ENCODE measurements at places on chromosomes 16 and 17.

DNA sequence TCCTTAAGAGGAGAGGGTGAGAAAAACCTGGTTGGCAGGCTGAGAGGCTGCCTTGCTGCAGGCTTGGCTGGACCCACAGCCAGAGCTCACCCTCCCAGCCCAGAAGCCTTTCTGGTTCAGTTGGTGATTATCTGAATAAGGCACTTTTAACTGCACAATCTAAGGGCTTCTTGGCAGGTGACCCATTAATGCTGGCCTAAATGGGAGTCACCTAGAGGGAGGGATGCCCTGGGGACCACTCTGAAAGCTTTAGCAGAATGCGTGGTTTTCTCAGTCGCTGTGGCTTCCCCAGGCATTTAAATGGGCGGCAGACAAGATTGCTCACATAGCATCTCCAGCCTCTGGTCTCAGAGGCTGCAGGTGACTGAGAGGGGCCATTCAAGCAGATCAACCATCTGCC, 33.2 kb upstream of the SHISA9 start:
- no peak for DNase-seq

GRCh38 chr17:55063885-55064874, 95.6 kb downstream of the STXBP4 start:
- no peak for DNase-seq

GRCh38 chr17:75404223-75404730, 1.2 kb downstream of the GRB2 start:
- DNase-seq, result peak; percentile 20

DNA sequence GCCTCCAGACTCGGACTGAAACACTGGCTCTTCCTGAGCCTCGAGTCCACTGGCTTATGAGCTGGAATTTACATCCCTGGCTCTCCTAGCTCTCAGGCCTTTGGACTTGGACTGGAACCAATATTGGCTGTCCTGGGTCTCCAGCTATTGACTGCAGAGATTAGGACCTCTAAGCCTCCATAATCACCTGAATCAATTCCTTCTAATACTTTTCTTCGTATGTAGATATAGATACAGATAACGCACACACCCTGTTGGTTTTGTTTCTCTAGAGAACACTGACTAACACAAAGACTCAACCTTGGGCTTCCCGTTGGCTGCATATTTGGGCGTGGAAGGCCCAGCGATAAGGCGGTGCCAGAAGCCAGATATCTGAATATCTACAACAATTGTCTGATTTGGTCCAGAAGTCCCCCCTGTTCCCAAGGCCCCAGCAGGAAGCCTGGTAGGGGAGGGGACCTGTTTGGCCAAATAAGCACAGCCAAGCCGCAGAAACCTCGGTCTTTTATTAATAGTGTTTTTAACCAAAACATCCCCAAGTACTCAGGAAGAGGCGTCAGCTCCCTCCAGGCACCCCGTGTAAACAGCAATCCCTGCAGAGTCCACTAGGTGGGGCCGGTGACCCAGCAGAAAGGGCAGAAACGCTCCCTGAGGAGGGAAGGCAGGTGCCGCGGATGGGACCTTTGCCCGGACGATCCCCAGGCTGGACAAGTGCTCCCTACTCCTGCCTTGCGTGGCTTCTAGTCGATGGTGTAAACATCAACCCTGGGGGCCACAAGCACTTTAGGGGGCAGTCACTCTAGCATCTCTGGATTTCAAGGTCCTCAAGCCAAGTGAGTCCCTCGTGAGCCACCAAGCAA, 57.0 kb downstream of the ABR start:
- DNase-seq, result peak; percentile 70

DNA sequence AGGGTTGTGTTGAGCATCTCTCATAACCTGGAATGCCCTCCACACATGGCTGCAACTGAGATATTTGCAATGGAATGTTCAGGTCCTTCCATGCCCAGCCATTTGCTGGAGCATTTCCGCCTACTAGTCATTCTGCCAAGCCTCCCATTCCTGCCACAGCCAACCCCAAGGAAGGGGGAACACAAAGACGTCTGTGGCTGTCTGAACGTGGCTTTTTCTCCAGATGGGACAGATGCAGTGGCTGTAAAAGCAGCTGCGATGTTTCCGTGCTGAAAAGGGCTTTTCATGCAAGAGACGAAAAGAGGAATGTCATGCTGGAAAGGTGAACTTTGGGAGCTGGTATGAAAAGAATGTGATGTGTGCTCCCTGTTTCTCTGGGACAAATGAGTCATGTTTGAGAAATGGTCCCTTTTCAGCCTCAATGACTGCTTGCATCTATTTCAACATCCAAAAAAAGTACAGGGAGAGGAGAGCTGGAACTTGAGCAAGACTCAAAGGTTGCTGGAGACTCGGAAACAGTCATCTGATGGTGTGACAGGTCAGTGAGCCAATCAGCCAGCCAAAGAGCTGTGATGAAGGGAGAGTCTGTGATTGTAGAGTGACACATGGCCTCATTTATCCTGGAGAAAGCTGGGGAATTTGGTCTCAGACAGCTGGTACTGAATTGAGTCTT, 208.9 kb downstream of the SHISA9 start:
- DNase-seq, result no peak

GRCh38 chr17:77601054-77601979, 357.2 kb upstream of the TNRC6C start:
- DNase-seq, result no peak

- DNase-seq, result no peak
Observed at GRCh38 chr17:62681939-62682381, 54.5 kb downstream of the MRC2 start.

All from activated T-helper 9 cell treated with anti-CD3 and anti-CD28 coated beads, Interleukin-2, amount 50 U/mL, for 16 hours (primary cell).